ENCODE measurements at places on chromosomes 12 and 14. TPM values are rescaled to one million over a fixed set of nuclear protein-coding genes. Genes with fewer than 3 reads are reported as not detected.

CARMIL3 gene
- total RNA-seq, result 0.28 TPM

KLRG1 gene
- 9.5 TPM for total RNA-seq

KRT78 gene
- not detected for total RNA-seq

CIDEB gene
- 23.8 TPM for total RNA-seq

LALBA gene
- total RNA-seq, result not detected

CCDC38 gene
- not detected for total RNA-seq

DNA sequence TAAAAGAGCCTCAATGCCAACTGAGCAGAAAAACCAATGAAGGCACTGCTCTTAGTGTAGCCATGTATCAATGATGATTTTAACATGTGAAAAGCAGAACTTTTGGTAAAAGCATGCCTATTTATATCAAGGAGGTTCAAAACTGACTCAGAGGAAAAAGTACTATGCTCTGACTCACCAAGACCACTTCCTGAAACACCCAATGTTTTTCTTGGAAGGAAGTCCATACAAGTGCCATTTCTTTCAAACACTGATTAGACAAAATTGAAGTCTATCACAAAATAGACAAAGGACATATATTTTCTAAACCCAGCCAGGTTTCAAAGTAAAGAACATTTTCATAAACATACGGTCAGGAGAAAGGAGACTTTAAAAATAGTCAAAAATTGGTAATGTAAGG, 88.6 kb downstream of the EPS8 start:
- no peak for DNase-seq

- no peak for DNase-seq
Measured at GRCh38 chr12:105922670-105923102, 216.1 kb downstream of the NUAK1 start.

DNA sequence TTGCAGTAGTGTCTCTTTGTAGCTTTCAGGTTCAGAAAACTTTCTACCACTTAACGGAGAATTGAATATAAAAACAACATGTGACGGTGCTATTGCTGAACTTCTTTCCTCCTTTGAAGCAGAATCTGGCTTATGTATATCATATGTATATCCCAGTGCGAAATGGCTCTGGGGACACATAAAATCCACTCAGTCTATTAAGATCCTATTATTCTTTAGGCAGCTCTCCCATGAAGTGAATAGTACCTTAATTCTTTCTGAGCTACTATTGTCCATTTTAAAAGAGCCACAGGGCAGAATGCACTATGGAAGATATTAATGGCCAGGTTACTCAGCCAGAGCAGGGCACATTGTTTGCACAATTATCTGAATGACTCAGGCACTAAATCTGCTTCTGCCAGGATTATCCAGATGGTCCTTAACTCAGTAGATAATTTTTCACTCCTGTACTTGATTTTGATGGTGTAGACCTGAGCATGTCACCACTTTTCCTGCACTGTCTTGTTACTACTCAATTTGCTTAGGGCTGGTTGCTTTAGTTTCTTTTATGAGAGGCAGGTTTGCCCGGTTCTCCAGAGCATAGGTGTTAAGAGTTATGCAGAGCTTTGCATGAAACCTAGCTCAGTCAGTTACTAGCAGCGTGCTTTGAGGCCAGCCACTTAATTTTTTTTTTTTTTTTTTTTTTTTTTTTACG, 5.5 kb downstream of the CNTN1 start:
- no peak for DNase-seq

GRCh38 chr14:105088812-105089745, 23.8 kb upstream of the GPR132 start:
- DNase-seq, result no peak

DNA sequence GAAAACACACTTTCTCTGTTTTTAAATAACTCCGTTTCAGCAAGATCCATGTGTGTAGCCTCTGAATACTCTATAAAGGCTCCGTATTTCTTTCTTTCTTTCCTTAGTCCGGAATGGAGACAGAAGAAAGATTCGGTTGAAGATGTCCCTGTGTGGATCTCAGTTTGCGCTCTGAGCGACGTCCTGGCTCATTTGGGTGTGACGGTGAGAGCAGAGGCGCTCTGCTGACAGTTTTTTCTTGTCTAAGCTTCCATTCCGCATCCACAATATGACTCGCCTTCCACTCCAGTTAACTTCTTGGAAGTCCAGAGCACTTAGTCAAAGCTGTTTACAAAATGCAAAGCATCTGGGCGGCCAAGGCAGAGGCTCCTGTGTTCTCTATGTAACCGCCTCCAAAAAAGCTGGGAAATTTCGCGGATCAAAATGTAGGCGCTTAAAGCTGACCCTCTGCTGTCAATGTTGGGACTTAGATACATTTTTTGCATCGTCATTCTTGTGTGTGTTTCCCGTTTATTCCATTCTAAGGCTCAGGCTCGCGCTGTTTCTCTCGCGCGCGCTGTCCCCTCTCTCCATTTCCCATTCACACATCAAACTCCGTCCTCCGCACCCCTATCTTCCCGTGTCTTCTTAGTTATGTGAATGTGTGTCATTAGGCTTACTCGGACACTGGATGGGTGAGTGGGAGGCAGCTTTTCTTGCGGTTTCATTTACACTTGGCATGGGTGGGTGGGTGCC, 880 bp upstream of the FLRT2 start:
- no peak for DNase-seq

- no peak for DNase-seq
Measured at GRCh38 chr14:65096323-65097089, 5.8 kb downstream of the MAX start.

GRCh38 chr12:49947593-49948226, 2.8 kb upstream of the AQP2 start:
- no peak for DNase-seq

DNA sequence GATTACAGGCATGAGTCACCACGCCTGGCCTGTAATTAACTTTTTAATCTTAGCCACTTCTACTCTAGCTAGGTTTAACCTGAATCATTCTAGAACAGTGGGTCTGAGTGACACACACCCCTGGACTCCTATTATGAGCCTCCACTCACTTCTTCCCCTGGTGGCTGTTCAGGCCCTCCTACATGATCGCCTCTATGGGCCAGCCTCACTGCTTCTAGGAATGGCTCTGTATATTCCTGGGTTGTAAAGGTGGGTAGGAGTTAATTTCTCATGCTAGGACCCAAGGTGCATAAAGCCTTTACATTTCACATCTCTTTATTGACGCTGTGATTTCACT, 8.0 kb upstream of the RNU6-8 start:
- DNase-seq, result no peak

GRCh38 chr14:70666361-70666686, 24.6 kb downstream of the TTC9 start:
- no peak for DNase-seq

GRCh38 chr12:115636546-115636945, 640.9 kb downstream of the MED13L start:
- DNase-seq, result no peak

- no peak for DNase-seq
Measured at GRCh38 chr12:106594447-106594846, 11.6 kb downstream of the RFX4 start.

GRCh38 chr12:1108276-1108675, 117.3 kb downstream of the ERC1 start:
- DNase-seq, result no peak

DNA sequence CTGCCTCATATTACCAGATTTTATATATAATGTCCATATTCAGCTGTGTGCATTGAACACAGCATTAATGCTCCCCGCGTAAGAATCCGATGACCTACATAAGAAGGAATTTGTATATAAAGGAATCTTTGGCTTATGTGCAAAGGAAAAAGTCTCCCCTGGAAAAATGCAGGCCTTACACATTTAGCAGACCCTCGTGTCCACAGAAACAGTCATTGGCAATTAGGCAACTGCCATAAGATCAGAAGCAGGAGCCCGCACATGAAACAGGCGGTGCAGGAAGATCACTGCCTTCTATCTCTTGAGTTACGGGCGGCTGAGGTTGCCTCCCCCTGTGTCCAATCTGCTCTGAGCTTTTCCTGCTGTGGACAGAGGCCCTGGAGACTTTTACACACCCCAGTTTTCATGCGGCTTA, 63.2 kb upstream of the RFX4 start:
- DNase-seq, result no peak

Measured in omental fat pad (tissue), 4 donors.